Activated CD4-positive, alpha-beta T cell treated with anti-CD3 and anti-CD28 coated beads for 36 hours (primary cell): ENCODE measurements at places on chromosomes 1 and 21.

DNA sequence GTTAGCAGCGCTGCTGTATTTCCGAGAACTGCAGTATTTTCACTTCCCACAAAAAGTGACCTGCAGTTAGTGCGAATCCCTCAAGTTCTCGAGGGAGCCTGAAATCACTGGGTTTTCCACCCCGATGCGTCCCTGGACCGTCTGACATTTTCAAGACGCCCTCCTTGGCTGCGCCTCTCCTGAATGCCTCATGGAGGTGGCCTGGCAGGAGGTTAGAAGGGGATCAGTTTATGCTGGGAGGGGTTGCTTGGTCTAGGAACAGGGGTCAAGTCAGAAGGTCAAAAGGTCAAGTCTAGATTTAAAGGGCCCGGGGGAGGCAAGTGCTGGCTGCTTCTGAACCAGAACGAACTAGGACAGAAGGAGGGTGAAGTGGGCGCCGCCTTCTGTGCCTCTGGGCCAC, 176.8 kb downstream of the PRDM16 start:
- DNase-seq: no peak

GRCh38 chr21:41877901-41878830, 978 bp downstream of the PRDM15 start:
- peak; percentile 42 for DNase-seq

DNA sequence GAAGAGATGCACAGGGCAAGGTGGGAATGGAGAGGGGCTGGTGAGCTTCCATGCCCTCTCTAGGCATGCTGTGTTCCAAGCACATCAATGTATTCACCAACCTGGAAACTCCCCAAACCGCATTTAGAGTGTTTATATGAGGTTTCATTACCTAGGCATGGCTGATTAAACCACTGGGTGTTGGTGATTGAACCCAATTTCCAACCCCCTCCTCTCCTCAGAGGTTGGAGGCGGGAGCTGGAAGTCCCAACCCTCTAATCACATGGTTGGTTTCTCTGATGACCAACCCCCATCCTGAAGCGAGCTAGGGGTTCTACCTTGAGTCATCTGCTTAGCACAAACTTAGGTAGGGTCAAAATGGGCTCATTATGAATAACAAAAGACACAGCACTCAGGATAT, 3.0 kb upstream of the PPIE start:
- DNase-seq: peak; percentile 41

- DNase-seq: peak; percentile 18
Observed at GRCh38 chr1:50023292-50024159, at the start of gene AGBL4. Gene AGBL4 (minus strand): TSS chr1:50023954.

GRCh38 chr21:45640001-45640887, 3.3 kb upstream of the PCBP3 start:
- no peak for DNase-seq

GRCh38 chr1:154822717-154823116, 47.4 kb downstream of the KCNN3 start:
- no peak for DNase-seq

GRCh38 chr1:18440385-18441226, 40.1 kb upstream of the KLHDC7A start:
- no peak for DNase-seq

DNA sequence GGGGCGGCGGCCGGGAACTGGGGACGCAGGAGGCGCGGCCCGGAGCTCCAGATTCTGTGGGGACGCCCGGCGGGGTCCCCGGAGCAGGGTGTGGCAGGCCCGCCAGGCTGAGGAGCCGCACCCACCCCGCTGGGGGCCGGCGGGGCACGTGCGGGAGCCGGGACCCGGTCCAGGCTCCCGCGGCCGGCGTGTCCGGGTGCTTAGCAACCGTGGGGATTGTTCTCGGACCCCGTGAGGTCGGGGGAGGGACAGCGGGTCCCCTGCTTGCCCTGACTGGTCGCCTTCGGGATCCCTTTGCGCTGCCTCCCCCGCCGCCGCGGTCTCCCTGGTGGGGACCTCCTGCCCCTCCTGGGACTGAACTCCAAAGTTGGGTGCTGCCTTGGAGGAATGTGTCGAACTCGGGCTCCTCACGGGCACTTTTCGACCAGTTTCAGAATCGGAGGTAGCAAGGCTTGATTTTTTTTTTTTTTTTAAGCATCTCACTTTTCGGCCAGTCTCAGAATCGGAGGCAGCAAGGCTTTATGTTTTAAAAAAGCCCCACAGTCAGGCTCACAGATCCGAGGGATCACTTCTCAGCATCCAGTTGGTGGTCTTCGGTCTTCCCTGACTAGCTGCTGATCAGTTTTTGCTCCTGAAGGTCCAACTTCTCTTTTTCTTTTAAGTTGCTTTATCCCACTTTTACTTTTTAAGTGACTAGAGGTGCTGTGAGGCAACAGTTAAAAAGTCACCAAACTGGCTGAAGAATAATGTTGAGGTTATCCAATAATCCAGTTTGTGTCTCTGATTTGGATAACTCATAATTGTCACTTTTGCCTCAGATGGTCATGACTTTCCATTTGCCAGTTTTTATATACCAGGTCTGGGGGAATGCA, 648 bp downstream of the FAM76A start:
- DNase-seq: peak; percentile 60

- DNase-seq: no peak
Observed at GRCh38 chr1:76129731-76130130, 55.2 kb downstream of the ST6GALNAC3 start.

GRCh38 chr1:35603941-35604340, 30.8 kb downstream of the TFAP2E start:
- no peak for DNase-seq

GRCh38 chr1:29269382-29269781, 33.1 kb downstream of the PTPRU start:
- DNase-seq: no peak

DNA sequence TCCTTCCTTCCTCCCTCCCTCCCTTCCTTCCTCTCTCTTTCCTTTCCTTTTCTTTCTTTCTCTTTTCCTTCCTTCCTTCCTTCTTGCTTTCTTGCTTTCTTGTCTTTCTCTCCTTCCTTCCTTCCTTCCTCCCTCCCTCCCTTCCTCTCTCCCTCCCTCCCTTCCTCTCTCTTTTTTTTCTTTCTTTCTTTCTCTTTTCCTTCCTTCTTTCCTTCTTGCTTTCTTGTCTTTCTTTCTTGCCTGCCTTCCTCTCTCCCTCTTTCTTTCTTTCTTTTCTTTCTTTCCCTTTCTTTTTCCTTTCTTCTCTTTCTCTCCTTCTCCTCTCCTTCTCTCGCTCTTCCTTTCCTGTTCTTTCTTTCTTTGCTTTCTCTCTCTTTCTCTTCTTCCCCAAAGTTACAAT, 728.4 kb upstream of the ADAMTS5 start:
- DNase-seq: no peak

DNA sequence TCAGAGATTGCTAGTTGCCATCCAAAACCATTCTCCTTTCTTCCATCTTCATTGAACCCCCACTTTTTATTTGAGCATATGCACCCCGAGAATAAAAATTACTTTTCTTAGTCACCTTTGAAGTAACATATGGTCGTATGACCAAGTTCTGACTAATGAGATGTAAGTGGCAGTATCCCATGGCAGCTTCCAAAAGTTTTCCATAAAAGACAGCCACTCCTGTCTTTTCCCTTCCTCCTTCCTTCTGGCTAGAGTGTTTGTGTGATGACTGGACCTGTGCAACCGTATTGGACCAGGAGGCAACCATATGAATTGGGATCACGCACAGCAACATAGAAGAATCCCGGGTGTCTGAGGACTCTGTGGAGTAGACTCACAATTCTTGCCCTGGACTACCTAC, 41.1 kb upstream of the CCSAP start:
- DNase-seq: no peak

DNA sequence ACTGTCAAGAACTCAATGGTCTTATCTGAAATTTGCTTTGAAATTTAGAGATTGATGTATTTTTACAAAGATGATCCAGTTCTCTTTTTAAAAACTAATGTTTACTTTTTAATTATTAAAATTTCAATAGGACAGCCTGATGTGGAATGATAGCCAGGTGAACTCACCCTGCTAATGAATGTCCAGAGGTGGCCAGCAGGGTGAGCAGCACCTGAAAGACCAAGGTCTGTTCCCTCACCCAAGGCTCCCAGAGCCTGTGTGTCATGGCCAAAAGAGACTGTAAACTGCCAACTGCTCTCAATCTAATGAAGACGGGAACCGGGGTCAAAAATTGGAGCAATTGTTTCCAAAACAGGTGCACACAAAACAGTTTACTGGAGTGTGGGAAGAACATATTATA, 340.4 kb downstream of the DISC1 start:
- no peak for DNase-seq

DNA sequence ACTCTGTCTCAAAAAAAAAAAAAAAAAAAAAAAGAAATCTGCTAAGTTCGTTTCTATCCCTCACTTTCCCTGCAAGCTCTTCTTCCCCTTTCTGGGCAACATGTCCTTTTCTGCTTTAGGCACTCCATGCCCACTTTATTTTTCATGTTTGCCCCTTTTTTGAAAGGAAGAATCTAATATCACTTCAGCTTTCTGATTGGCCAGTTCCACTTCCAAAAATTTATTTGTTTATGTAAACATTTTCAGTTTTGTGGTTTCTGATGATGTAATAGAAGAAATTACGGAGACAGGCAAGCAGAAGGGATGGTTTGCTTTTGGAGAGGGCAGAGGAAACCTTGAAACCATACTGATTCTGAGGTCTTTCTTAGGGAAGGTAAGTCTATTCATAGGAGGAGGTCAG, 15.1 kb downstream of the IFNAR1 start:
- no peak for DNase-seq

GRCh38 chr21:46122758-46123683, 25.1 kb downstream of the COL6A2 start:
- peak; percentile 2 for DNase-seq

- peak; percentile 58 for DNase-seq
Observed at GRCh38 chr1:27634177-27634984, 604 bp downstream of the FGR start.

- DNase-seq: no peak
Observed at GRCh38 chr1:231934797-231935196, 308.2 kb downstream of the DISC1 start.

- DNase-seq: no peak
Observed at GRCh38 chr1:223667484-223668182, 2.1 kb upstream of the CAPN8 start.

DNA sequence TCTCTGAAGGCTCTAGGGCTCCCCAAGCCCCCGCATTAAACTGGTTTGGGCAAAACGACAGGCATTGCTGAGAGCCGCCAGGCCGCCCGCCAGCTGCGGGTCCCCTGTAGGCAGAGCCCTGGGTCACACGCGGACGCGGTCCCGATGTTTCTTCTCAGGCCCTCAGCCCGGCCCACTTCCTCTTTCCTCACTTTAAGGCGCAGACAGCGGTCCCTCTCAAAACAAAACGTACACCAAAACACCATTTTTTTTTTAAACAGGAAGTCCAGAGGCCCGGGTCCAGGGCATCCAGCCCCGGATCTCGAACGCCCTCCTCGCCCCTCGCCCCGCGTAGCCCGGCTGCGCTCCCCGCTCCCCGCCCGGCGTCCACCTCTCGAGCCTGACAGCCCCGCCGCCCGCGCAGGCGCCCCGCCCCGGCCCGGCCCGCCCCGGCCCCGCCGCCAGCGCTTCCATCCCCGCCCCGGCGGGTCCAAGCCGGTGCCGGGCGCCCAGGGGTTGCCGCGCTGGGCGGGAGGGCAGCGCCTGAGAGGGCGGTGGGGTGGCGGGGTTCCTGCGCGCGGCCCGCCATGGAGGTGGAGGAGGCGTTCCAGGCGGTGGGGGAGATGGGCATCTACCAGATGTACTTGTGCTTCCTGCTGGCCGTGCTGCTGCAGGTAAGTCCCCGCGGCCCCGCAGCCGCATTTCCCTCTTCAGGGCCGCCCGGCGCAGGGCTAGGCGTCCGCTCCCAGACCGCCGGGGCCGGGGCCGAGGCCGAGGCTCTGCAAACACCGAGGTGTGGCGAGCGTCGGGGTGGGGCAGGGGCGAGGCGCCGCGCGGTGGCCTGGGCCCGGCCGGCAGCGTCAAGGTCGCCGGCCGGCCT, at the start of gene SLC22A15:
SLC22A15 (plus strand) TSS at position 452 of the 859 bp plus-strand sequence; CDS start at position 567, 115 bp downstream.
- peak; percentile 55 for DNase-seq

DNA sequence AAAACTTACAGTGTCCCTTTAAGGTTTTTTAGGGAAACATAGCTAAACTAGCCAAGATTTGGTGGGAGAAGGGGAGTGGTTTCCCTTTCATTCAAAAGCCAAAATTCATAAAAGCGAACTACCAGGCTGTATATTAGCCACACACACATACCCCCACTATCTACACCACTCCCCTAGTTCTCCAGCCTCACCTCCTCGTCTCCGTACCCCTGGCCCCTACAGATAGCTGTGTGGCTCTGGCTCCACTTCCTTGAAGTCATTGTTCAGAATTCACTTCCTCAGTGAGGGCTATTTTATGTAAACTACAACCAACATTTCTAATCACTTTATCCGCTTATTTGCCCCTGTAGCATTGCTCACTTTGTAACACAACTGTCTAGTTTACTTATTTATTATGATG, 5.3 kb upstream of the DPH5 start:
- no peak for DNase-seq

GRCh38 chr1:21048462-21048861, 128.2 kb downstream of the EIF4G3 start:
- no peak for DNase-seq

GRCh38 chr21:44057960-44058651, 46.0 kb downstream of the TRAPPC10 start:
- peak; percentile 77 for DNase-seq

GRCh38 chr1:215607412-215607811, 40.3 kb downstream of the KCTD3 start:
- DNase-seq: no peak

- DNase-seq: no peak
Observed at GRCh38 chr1:231515748-231516147, 12.7 kb upstream of the TSNAX start.

GRCh38 chr1:243946946-243947345, 96.9 kb upstream of the AKT3 start:
- peak; percentile 65 for DNase-seq

DNA sequence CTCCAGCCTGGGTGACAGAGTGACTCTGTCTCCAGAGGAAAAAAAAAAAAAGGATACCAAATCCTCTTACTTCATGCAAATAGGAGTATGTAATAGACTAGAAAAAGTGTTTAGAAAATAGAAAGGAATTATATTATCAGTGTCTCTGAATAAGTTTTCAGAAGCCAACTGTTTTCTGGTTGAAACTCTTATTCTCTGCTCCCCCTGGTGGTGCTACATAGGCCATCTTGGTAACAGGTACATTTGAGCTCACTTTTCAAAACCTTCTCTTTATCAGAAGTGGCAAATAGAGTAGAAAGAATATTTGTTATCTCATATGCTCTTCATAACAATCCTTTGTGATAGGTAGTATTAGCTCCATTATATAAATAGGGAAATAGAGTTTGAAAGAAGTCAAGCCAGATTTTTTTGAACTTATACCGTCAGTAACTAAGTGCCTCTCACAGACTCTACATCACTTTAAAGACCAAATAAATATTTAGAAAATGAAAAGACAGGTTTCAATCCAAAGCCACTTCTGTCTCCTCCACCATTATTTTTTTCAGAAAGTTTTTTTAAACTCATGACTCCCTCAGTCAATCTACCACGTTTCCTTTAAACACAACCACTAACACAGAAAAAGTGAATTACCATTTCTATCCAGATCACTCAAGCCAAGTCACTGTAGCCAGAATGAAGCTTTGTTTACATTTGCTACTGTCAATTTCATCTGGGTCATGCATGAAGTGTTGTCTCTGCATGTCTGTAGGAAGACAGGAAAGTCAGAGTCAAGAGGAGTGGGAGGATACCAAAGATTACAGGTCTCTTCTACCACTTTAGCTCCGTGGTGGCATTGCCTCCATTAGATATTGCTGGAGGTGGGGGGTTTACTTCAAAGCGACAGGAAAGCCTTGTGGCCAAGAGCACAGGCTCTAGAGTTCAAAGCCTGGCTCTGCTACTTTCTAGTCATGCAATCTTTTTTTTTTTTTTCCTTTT, 45.6 kb downstream of the IL23R start:
- peak; percentile 72 for DNase-seq
